Left renal cortex interstitium (tissue), 4 donors: ENCODE measurements at places on chromosomes 4 and X. TPM values are rescaled to one million over a fixed set of nuclear protein-coding genes. Genes with fewer than 3 reads are reported as not detected.

DNA sequence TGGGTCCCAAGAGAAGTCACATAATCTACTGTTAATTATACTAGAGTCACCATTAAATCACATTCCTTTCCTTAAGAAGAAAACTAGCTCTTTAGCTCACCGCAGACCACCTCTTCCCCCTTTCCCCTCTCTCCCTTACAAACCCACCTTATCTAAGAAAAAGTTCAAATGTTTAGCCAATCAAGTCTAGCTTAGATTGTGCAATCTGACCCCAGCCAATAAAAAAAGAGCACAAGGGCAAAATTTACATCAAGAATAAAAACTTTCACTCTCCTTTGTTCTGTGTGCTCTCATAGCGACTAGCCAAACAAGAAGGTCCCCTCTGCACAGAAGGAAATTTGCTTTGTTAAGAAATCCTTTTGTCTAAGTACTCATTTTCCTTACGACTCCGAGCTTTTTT is 76.3 kb downstream of the TMEM156 start:
- DNase-seq = no peak

DNA sequence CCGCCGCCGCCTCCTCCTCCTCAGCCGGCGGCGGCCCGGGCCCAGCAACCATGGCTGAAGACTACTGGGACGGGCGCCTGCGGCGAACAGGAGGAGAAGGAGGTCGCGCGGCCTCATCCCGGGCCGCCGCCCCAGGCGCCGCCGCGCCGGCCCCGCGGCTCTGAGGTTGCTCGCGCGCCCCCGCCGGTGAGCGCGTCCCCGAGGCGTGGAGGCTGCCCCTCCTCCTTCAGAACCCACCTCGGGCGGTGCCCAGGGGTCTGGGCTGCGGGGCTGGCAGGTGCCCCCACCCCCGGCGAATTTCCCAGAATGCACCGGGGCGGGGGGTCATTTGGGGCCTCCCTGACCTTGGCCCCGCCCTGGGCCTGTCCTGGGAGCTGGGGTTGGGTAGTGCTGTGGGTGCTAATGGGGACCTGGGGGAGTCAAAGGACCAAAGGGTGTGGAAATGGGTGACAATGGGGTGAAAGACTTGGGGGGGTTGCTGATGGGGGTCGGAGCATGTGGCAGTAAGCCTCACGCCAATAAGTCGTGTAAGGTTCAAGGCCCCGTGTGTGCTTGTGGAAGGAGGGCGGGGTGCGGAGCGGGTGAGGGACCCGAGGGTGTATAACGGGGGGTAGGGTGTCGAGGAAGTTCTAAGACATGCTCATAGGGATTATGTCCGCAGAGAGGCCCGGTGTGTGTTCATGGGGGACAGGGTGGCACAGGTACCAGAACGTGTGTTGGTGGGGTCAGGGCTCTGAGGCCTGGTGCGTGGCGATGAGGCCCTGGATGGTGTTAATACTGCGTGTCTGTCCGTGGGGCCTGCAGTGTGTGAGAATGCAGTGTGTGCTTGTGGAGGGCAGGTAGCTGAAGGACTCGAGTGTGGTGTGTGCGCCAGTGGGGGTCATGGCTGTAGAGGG is 687 bp downstream of the CDK16 start:
- DNase-seq = no peak

GRCh38 chr4:17809667-17810066 is 890 bp downstream of the DCAF16 start:
- no peak for DNase-seq

DNA sequence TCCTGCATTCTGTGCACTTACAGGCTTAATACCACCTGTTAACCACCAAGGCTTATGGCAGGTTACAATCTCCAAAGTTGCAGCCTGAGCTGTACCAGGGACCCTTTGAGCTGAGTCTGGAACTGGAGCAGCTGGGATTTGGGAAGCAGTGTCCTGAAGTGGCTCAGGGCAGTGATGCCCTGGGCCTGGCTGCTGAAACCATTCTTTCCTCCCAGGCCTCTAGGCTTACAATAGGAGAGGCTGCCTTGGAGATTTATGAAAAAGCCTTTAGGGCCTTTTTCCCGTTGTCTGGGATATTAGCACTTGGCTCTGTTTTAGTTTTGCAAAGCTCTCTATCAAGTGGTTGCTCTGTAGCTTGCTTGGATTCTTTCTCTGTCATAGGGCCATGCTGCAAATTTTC is 154.3 kb upstream of the CASK start:
- DNase-seq = no peak

DNA sequence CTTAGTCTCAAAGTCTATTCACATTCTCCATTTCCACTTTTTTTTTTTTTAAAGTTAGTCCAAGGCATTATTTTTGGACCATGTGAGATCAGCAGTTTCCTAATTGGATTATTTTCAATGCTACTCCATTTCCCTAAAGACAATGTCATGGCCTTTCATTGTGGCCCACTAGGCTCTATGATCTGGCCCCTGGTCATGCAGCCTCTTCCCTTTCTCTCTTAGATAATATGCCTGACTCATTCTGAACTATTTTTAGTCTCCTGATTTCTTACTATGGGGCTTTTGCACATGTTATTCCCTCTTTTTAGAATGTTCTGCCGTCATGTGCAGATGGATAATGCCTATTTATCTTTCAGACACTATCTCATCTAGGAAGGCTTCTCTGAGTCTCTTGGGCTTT is 157.3 kb downstream of the TMA16 start:
- DNase-seq = no peak

- DNase-seq = no peak
Measured at GRCh38 chr4:14267373-14268060, 640.0 kb upstream of the BOD1L1 start.

- no peak for DNase-seq
Measured at GRCh38 chr4:7780751-7781348, 158.8 kb downstream of the AFAP1 start.

- no peak for DNase-seq
Measured at GRCh38 chr4:16337936-16338335, 111.7 kb upstream of the TAPT1 start.

- no peak for DNase-seq
Measured at GRCh38 chr4:100391086-100391485, 126.7 kb downstream of the EMCN start.

- no peak for DNase-seq
Measured at GRCh38 chr4:47120783-47121182, 89.4 kb downstream of the GABRB1 start.

GRCh38 chr4:71533121-71533520 is 194.3 kb downstream of the SLC4A4 start:
- DNase-seq = no peak

GRCh38 chrX:102067966-102068723 is 57.3 kb upstream of the TCEAL2 start:
- no peak for DNase-seq

- no peak for DNase-seq
Measured at GRCh38 chr4:13378973-13379759, 105.0 kb downstream of the RAB28 start.

RASGEF1B gene
- 9.8 TPM for polyA plus RNA-seq

ASB9 gene
- polyA plus RNA-seq = 14.5 TPM

CBLL2 gene
- polyA plus RNA-seq = not detected

GLUD2 gene
- polyA plus RNA-seq = 6.4 TPM

CLNK gene
- polyA plus RNA-seq = 0.62 TPM

CNOT6L gene
- polyA plus RNA-seq = 28.6 TPM

GPRASP1 gene
- 11.5 TPM for polyA plus RNA-seq

ENPEP gene
- 131 TPM for polyA plus RNA-seq

AWAT1 gene
- polyA plus RNA-seq = not detected

YIPF7 gene
- 0.55 TPM for polyA plus RNA-seq

SPANXN3 gene
- polyA plus RNA-seq = not detected
